ENCODE measurements at places on chromosomes 3 and 15. TPM values are rescaled to one million over a fixed set of nuclear protein-coding genes. Genes with fewer than 3 reads are reported as not detected.

GRCh38 chr15:42148808-42149492 lies 7.5 kb downstream of the PLA2G4F start:
- no peaks in the 10 kb centered on the region for H3K36me3 ChIP-seq
- no peak overlapping the region for H3K4me3 ChIP-seq
- DNase-seq = no peak
- no peaks in the 10 kb centered on the region for H3K27me3 ChIP-seq
- H3K27ac ChIP-seq = no peak overlapping the region

- no peak overlapping the region for H3K4me3 ChIP-seq
- H3K27ac ChIP-seq = no peak overlapping the region
- H3K36me3 ChIP-seq = no peaks in the 10 kb centered on the region
- no peaks in the 10 kb centered on the region for H3K27me3 ChIP-seq
Measured at GRCh38 chr3:113546414-113546893, 14.1 kb downstream of the SIDT1 start.

GRCh38 chr3:99706410-99706809 lies 68.0 kb downstream of the COL8A1 start:
- H3K27ac ChIP-seq = no peak overlapping the region
- H3K27me3 ChIP-seq = no peaks in the 10 kb centered on the region
- no peaks in the 10 kb centered on the region for H3K36me3 ChIP-seq
- H3K4me1 ChIP-seq = no peaks in the 10 kb centered on the region
- no peak for DNase-seq

DNA sequence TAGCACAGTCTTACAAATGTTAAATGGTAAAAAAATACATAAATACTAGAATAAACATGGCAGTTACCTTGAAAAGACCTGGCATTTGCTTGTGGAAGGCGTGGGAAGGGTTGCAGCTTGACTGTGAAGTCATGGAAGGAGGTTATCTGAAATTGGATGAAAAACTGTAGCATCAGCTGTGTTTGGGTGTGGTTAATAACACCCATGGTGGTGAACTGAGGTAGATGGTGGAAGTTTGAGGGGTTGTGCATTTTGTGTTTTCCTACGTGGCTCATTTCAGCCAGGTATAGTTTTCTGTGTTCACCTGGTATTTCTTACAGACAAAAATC lies 46.5 kb downstream of the PSMD6 start:
- H3K27ac ChIP-seq = peak overlapping the region; percentile 90
- H3K36me3 ChIP-seq = no peaks in the 10 kb centered on the region
- peak; percentile 76 for DNase-seq
- no peaks in the 10 kb centered on the region for H3K27me3 ChIP-seq
- H3K4me3 ChIP-seq = no peak overlapping the region
- H3K4me1 ChIP-seq = peaks cover 100% of the 10 kb centered on the region

The TM6SF1 gene
- 2.3 TPM for total RNA-seq

DNA sequence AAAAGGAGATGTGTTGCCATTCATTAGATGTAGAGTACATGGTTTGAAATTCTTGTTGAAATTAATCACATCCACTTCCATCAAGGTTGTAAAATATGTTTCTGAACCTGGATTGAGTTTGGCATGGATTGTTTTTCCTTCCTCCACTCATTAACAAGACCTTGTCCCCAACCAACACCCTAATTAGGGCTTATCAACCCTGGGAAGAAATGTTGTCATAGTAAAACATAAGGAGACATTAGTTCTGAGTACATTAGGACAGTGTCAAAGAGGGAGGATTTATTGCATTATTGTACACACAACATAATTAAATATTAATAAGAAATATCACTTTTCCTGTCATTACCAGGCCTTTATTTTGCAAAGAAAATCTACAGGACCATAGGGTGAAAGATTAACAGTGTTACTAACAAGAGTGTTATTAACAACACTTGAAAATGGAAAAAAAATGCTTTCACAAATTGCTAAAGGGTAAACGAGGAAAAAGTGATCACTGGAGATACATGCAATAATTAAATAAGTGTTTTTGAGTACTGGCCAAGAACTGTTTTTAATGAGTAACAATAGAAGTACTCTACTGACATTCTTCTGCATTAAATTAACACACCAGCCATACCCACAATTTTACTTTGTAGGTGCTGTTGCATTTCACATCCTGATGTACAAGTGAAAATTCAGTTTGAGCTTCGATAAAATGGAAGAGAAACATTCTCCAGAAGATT lies 30.4 kb upstream of the WDR72 start:
- H3K36me3 ChIP-seq = no peaks in the 10 kb centered on the region
- peaks cover 6% of the 10 kb centered on the region for H3K4me1 ChIP-seq
- DNase-seq = no peak
- no peak overlapping the region for H3K4me3 ChIP-seq
- H3K27ac ChIP-seq = no peak overlapping the region
